ENCODE measurements at places on chromosomes 16 and 17. TPM values are rescaled to one million over a fixed set of nuclear protein-coding genes. Genes with fewer than 3 reads are reported as not detected.

PGS1 gene
- 43.5 TPM for total RNA-seq

TEKT5 gene
- total RNA-seq, result not detected

TENT4B gene
- total RNA-seq, result 8.1 TPM

SEZ6L2 gene
- 2.3 TPM for total RNA-seq

CRYM gene
- not detected for total RNA-seq

Data from smooth muscle cell of the coronary artery (primary cell).